ENCODE measurements at places on chromosomes 12 and 14.
A peak's percentile ranks its signal among the peaks of the same experiment; 100 is the strongest.

GRCh38 chr14:52235434-52235833 is 32.1 kb upstream of the PTGDR start:
- DNase-seq = no peak

DNA sequence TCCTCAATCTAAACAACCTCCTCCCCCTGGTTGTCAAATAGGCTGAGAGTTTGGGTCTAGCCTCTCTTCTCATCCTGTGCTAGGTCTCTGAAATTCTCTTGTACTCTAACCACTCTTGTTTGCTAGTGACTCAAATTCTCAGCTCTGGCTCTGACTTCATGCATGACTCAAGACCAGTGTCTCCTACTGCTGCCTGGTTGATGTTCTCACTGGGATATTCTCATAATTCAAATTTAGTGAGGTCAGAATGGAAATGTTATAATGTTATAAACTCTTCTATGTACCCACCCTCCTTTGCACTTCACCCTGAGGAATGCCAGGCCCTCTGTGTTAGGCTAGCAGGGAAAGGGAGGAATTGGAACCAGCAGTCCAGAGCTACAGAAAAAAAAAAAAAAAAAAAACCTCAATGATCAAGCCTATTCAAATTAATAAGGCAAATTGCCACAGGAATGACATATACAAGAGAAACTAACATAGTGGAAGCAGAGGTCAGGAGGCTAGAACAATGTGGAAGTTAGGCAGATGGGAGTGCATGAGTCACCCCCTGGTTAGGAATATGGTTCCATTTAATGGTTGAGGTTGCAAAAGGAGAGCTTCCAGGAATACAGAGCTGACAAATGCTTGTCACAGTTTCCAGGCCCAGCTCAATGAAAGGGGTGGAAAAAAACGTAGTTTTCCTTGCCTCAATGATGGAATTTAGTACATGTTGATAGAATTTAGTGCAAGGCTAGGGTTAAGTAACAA is 459.5 kb downstream of the RMST start:
- DNase-seq = no peak

GRCh38 chr12:113468365-113469223 is 3.1 kb downstream of the LHX5 start:
- peak; percentile 25 for DNase-seq

DNA sequence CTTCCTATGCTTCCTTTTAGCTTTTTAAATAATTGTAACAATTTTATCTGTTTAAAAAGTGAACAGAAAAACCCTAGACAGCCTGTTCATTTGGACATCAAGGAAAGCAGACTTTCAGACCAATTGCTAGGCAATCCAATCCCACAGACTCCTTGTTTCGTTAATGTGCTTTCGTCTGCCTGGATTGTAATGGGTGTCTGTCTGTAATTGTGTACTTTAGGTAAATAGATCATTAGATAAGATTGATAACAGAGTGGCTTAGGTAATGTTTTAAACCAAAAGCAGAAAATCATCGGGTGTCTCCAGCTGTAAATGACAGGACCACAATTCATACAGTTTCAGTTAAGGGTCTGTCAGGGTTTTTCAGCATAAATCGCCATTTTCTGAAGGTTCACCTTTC is 19.6 kb downstream of the CCDC60 start:
- DNase-seq = no peak

DNA sequence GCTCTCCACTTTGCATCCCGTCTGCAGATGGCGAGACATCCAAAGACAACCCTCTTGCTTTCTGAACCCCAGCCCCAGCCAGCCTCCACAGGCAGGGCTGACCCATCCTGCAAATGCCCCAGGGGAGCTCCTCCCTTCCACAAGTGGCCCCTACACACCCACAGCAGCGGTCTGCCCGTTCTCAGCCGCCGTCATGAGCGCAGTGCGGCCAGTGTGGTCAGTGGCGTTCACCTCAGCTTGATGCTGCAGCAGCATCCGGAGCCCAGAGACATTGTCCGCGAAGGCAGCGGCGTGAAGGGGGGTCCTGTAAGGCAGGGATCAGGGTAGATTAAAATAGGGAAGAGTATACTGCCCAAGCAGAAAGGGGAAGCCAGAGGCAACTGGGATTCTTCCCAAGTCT is 13.7 kb downstream of the ANKRD52 start:
- DNase-seq = no peak

GRCh38 chr14:67919259-67920032 is 99.9 kb downstream of the RAD51B start:
- DNase-seq = no peak

- peak; percentile 52 for DNase-seq
These were observed 210.1 kb upstream of the EEA1 start for GRCh38 chr12:93139028-93139665.

- DNase-seq = no peak
These were observed 150.3 kb upstream of the ARHGAP5 start for GRCh38 chr14:31926652-31927347.

GRCh38 chr12:90833228-90833627 is 121.7 kb downstream of the CCER1 start:
- no peak for DNase-seq

DNA sequence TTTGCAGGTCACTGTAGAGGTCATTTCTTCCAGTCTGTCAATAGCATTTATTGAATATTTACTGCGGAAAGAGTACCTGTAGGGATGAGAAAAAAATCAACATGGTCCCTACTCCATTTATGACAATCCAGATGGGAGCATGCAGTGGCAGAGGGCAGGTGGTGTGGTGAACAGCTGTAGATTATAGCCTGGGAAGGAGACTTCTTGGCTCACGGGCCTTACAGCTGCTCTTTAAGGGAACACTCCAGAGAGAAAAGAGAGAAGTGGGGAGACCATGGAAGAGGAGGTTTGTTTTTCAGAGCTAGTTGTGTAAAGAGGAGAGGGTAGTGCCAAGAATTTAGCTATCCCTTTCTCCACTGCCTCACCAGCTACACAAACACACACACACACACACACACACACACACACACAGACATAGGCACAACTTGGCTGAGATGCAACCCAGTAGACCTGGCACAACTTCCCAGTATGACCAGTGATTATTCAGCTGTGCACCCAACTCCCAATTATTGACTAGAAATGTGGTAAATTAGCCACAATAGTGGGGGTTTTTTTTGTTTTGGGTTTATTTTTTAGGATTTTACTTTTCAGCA is 41.0 kb downstream of the GPHB5 start:
- no peak for DNase-seq

- DNase-seq = no peak
These were observed 941 bp upstream of the PPP1CC start for GRCh38 chr12:110743571-110744093.

DNA sequence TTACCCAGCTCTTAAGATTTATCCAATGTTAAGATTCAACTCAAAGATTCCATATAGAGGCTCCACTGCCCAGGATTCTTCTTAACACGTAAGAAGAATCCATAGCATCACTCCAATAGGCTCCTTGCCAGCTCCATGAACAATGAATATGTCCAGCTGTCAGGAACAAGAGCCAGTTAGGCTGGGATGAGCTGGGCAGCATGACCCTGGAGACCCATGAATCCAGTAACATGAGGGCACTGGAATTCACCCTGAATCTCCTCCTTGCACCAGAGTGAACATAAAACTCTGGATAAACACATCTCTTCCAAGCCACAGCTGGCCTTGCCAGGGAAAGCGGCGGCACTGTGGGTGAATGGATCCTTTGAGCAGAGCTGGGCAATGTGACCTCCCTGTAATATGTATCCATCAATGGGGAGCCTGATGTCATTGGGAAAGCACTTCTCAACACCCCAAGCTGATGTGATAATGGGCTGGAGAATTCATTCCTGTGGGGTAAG is 24.4 kb upstream of the TC2N start:
- DNase-seq = no peak

DNA sequence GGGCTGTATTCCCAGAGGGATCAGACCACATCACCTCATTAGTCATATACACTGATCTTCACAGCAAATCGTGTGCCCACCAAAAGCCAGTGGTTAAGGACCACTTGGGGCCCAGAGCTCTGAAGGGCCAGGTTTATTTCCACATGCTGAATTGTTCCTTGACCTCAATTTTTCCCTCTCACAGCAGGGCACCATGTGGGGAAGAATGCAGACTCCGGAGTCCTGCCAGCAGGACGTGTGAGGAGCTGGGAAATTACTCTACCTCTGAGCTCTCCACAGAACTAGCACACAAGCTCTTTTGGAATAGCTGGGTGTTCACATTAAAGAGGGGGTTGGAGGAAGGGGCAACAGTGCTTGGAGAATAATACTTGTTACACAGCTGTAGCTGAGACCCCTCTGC is 57.6 kb upstream of the SEL1L start:
- DNase-seq = no peak

DNA sequence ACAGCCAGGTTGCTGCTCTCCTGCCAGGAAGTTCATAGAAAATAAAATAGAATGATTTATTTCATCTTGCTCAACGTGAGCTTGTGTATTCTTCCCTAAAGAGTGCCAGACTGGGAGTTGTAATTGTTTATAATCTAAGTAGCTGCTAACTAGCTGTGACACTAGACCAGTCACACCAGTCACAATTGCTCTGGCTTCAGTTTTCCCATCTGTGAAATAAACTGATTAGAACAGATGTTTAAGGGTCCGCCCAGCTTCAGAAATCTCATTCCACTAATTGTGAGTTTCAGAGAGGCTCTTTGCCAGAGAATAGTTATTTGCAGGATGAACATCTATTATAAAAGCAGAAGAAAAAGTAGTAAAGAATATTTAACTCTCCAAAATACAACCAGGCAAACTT is 55.6 kb upstream of the ZDHHC17 start:
- DNase-seq = no peak

- no peak for DNase-seq
These were observed 151.8 kb upstream of the BTG1 start for GRCh38 chr12:92297405-92297804.

DNA sequence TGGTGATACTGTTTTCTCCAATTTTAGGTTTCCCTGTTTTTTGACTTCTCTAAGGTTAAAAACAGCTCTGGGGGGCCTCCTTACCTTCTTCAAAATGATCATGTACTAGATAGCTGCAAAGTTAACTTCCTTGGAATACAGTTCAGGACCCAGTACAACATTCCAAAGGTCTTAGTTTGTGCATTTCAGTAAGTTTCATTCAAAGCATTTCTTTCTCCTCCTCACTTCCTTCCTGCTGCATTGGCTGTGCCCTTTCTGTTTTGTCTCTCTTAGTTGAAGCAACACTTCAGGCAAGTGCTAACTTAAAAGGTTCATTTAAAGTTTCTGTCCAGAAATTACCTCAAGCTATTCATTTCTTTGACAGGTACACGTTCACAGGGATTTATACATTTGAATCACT is 95.7 kb downstream of the SCN8A start:
- no peak for DNase-seq

DNA sequence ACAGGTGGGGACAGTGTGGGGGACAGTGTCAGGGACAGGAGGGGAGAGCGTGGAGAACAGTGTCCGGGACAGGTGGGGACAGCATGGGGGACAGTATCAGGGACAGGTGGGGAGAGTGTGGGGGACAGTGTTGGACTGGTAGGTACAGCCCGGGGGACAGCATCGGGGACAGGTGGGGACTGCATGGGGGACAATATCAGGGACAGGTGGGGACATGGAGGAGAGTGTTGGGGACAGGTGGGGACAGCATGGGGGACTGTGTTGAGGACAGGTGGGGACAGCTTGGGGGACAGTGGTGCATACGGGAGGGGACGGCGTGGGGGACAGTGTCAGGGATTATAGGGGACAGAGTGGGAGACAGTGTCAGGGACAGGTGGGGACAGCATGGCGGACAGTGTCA is 212.3 kb downstream of the TMEM121 start:
- peak; percentile 5 for DNase-seq

GRCh38 chr14:99838639-99839134 is 45.5 kb downstream of the EML1 start:
- no peak for DNase-seq
